ENCODE measurements at places on chromosomes 13 and 19. TPM values are rescaled to one million over a fixed set of nuclear protein-coding genes. Genes with fewer than 3 reads are reported as not detected.

The ARHGAP33 gene
- total RNA-seq: 2.6 TPM

DNA sequence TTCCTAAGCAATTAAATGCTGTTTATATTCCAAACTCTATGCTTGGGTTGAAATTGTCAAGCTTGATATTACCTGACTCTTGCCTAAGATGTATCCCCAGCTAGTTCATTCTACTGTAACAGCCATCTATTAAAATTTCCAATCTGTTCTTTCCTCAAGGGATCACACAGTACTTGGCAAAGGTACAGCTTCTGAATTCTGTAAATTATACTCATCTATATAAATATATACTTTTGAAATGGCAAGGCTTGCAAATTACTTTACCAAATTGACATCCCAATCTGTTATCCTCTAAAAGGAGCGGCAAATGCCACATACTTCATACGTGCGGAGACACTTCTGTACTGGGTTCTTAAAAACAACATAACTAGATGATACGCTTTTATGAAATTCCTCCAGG, 330.2 kb downstream of the DNAJC15 start:
- DNase-seq: no peak

DNA sequence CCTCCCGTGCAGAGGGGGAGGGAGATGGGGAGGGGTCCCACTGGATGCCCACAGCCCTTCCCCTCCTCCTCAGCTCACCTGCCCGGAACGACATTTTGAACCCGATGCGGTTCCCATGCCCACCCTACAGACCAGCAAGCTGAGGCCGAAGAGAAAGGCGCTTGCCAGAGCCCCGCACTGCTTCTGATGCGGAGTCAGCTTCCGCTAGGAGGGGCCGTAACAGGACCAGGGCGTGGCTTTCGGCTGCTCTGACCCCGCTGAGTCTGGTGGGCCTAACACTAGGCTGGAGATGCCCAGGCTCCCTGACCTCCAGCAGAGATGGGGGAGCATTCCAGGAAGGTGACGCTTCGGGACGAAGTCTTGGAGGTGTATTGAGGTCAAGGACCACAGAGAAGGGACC, 6.7 kb downstream of the ONECUT3 start:
- DNase-seq: no peak

DNA sequence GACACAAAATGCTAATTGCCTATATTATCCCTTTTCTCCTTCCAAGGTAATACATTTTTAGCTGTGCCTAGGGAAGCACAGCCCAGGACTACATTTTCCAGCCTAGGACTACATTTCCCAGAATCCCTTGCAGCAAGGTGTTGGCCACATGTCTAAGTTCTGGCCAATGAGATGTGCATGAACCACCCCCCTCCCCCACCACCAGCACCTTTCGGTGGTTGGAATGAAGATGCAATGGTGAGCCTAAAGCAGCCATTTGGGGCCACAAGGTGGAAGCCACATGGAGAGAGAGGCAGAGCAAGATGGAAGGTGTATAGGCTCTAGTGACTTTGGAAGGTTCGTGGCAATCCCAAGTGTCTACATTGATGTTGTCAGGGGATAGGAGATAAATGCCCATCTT, 16.2 kb downstream of the UNC13A start:
- no peak for DNase-seq

GRCh38 chr19:50639121-50640112, at the start of gene SYT3:
Gene SYT3 (minus strand): TSS chr19:50639881. CDS start chr19:50637411, 2,470 bp downstream.
- DNase-seq: no peak
